ENCODE measurements at places on chromosomes 2 and 18.

GRCh38 chr2:101272045-101272784 is 19.5 kb downstream of the CNOT11 start:
- no peak for DNase-seq

GRCh38 chr2:225510796-225511195 is 111.3 kb downstream of the NYAP2 start:
- DNase-seq = no peak

- no peak for DNase-seq
These were observed 41.5 kb downstream of the EPAS1 start for GRCh38 chr2:46338674-46339073.

GRCh38 chr2:11762031-11762430 is 15.6 kb downstream of the LPIN1 start:
- no peak for DNase-seq

- DNase-seq = no peak
These were observed 11.3 kb downstream of the CYTIP start for GRCh38 chr2:157432475-157433106.

DNA sequence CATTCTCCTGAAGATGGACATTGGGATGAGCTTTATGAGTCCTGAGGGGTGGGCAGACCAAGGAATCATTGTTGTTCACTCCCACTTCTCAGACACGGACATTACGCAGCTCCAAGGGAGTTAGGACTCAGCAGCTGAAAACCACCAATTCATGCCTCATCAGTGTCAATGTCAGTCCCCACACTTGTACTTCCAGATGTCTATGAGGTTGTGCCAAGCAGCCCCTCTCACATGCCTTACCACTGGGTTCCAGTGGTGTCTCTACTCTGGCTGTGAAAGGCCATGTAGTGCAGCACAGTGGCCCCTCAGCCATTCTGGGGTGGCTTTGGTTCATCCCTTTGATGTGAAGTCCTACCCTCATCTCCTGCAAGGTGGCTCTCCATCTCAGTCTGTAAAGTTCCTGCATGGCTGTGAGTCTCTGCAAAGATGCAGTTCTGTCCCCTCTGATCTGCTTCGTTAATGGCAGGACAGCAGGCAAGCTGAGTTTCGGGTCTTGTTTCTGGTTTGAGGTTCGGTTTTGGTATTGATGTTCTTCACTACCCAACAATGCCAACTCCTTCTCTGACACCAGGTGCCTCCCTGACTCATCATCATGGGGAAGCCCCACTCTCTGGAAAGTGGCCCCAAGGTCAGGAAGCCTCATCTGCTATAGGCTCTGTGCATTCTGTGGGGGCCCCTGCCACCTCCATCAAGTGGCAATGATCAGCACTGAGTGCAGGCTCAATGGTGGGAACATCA is 14.0 kb upstream of the COL6A3 start:
- DNase-seq = no peak

DNA sequence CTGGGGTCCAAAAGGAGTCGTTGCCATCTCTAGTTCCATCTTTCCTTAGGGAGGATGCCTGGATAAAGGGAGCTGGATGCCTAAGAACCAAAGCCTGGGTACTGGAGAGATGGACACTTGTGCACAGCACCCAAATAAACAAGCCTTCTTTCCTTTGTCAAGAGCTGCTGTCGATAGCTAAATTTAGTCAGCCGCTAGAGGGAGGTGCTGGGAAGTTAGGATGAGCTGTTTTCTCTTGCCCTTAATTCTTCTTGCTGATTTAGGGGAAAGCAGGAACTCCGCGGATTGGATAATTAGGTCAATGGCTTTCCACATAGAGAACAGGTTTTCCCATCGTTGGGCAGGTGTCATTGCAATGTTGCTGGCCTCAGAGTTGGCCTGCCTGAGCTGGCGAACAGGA is 30.9 kb upstream of the SERPINB12 start:
- DNase-seq = no peak

DNA sequence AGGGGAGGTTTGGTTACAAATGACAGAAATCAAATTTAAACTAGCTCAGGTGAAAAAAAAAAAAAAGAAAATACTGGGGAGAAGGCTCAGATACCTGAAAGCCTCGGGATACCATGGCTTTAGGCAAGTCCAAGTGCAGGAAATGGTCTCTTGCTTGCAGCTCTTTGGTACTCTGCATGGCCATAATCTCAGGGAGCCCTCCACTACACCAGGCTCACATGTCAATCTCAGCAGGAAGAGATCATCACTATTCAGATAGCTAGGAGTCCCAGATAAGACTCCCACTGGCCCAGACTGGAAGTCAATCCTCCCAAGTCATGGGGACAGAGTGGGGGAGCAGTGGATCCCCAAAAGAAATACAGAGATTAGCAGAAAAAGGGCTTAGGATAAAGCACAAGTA is 64.8 kb upstream of the RALBP1 start:
- DNase-seq = no peak

- DNase-seq = no peak
These were observed 323.7 kb downstream of the ARHGAP15 start for GRCh38 chr2:143452817-143453451.

DNA sequence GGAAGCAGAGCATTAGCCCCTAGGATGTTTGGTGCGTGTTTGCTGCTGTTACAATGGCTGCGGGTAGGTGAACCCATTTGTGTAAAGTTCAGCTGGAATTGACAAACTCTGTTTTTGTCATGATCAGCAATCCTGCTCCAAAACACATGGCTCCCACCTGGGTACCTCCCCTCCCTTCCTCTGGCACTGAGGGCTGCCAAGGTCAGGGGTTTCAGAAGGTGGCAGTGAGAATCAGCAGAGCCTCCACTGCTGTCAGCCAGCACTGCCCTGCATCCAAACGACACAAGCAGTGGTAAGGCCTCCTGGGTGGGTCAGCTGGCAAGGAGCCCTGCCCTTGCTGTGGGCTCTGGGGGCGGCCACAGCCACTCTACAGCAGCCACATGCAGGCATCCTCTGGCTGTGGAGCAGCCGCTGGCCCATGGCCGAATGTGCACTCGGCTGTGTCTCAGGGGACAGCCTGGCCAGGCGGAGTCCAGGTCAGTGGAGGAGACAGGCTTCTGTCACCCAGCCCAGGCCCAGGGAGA is 32.8 kb upstream of the LDLRAD4 start:
- no peak for DNase-seq

GRCh38 chr18:8231316-8231715 is 377.9 kb upstream of the RAB12 start:
- no peak for DNase-seq

GRCh38 chr2:125312342-125312741 is 1287.3 kb downstream of the CNTNAP5 start:
- DNase-seq = no peak

DNA sequence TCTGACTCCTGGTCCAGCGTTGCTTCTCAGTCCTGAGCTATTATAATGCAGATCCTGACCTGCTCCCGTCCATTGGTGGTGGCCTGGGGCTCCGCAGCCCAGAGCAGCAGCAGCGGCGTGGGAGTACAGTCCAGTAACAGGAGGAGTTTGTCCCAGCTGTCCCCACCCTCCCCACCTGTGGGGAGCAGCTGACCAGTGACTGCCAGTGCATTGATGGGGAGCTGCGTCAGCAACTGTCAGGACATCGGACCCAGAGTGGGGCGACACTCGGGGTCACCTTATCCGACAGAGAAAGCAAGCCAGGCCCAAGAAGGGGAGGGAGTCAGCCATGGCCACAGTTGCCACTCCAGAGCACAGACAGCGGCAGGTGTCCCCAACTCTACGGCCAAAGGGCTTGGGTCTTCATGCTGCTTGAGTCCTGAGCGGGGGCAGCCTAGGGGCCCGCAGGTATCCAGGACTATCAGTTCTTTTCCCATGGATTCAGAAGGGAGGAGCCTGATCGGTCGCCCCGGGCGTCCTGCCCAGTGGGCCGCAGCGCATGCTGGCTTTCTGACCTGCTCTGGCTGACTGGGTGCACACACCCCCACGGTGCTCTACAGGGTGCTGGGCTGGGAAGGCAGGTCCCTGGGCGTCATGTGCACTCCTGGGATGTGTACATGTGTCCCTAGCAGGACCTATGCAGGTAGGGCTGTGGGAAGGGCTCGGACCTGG is 29.7 kb downstream of the DNMT3A start:
- no peak for DNase-seq

GRCh38 chr2:214575030-214575429 is 164.2 kb downstream of the VWC2L start:
- no peak for DNase-seq
